ENCODE measurements at places on chromosomes 11 and 22. TPM values are rescaled to one million over a fixed set of nuclear protein-coding genes. Genes with fewer than 3 reads are reported as not detected.

Gene SEC14L6
- total RNA-seq = 0.05 TPM

Gene KRTAP5-7
- not detected for total RNA-seq

Gene KRTAP5-6
- total RNA-seq = not detected

Gene OR52A1
- not detected for total RNA-seq

Gene TSPAN18
- total RNA-seq = 115 TPM

Gene VSIG2
- total RNA-seq = 0.70 TPM

Gene SLC22A12
- not detected for total RNA-seq

Gene IGLL5
- total RNA-seq = not detected

Gene IGLL1
- not detected for total RNA-seq

Gene C11orf21
- 47.1 TPM for total RNA-seq

Gene MMP12
- total RNA-seq = not detected

Gene CYP2D6
- not detected for total RNA-seq

Gene GPHA2
- total RNA-seq = not detected

Gene TMEM86A
- total RNA-seq = 4.6 TPM

Gene OR51B5
- not detected for total RNA-seq

Gene SLC36A4
- total RNA-seq = 8.0 TPM

Gene PTPRCAP
- 1.7 TPM for total RNA-seq

Gene NXPE4
- total RNA-seq = not detected

Gene OR5A1
- not detected for total RNA-seq

Gene CREB3L1
- 64.1 TPM for total RNA-seq

Gene KDM4F
- total RNA-seq = not detected

Gene OLFML1
- total RNA-seq = 8.5 TPM

Gene GPR137
- total RNA-seq = 28.6 TPM

Gene RFPL1
- not detected for total RNA-seq

Gene PRR33
- total RNA-seq = 5.0 TPM

Gene SCGB1C1
- total RNA-seq = not detected

Gene RIMBP3C
- total RNA-seq = not detected

Gene MMP11
- total RNA-seq = 28.0 TPM

Gene DCPS
- 10.8 TPM for total RNA-seq

Gene OR56B1
- total RNA-seq = not detected

Gene FGF3
- not detected for total RNA-seq

Gene SREBF2
- total RNA-seq = 75.5 TPM

Measured in Right ventricle myocardium inferior (tissue), 1 donor.